Kidney epithelial cell (primary cell): ENCODE measurements at places on chromosomes 12 and 14.

DNA sequence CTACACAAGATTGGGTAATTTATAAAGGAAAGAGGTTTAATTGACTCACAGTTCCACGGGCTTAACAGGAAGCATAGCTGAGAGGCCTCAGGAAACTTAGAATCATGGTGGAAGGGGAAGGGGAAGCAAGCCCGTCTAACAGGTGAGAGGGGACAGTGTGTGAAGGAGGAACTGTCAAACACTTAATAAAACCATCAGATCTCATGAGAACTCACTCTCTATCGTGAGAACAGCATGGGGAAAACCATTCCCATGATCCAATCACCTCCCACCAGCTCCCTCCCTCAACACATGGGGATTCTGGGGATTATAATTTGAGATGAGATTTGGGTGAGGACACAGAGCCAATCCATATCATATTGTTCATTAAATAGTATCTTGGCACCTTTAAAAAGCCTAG is 56.1 kb downstream of the EPS8 start:
- no peak for DNase-seq

DNA sequence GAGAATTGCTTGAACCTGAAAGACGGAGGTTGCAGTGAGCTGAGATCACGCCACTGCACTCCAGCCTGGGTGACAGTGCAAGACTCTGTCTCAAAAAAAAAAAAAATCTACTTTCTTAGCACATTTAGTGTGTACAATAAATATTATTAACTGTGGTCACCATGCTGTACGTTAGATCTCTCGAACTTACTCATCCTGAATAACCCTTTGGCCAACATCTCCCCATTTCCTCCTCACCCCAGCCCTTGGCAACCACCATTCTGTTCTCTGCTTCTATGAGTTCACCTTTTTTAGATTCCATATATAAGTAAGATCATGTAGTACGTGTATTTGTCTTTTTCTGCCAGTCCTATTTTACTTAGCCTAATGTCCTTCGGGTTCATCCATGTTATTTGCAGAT is 13.4 kb downstream of the FUT8 start:
- DNase-seq: no peak

DNA sequence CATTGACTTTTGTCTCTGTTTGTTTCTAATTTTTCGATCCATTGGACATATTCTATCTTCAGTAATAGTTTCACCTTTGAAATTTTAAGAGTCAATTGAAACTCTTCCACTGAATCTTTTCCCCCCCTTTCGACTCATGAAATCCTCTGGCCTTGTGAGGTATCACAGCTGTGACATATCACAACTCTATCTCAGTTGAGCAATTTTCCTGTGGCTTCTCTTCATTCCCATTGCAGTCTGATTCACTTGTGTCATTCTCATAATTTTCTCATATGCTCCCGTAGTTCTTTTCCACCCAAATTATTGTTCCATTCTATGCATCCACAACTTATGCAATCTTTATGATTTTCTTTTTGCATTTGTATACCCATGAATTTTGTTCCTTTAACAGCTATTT is 261.6 kb downstream of the DACT1 start:
- no peak for DNase-seq

- DNase-seq: no peak
Observed at GRCh38 chr14:50103558-50103957, 12.8 kb downstream of the VCPKMT start.

DNA sequence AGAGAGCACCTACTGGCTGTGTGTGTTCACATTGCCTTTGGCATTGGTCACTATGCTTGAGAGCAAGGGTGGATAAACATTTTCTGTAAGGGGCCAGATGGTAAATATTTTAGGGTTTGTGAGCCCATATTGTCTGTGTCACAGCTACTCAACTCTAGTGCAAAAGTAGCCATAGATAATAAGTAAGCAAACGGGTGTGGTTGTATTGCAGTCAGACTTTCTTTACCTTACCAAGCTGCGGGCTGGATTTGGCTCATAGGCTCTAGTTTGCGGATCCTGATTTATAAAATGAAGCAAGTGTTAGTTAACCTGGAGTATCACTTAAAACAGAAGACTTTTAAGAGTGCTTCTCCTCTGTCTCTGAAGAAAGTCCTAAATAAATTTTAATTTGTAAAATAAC is 169.0 kb downstream of the KICS2 start:
- no peak for DNase-seq

GRCh38 chr12:26088998-26089397 is 35.8 kb downstream of the BHLHE41 start:
- DNase-seq: no peak

DNA sequence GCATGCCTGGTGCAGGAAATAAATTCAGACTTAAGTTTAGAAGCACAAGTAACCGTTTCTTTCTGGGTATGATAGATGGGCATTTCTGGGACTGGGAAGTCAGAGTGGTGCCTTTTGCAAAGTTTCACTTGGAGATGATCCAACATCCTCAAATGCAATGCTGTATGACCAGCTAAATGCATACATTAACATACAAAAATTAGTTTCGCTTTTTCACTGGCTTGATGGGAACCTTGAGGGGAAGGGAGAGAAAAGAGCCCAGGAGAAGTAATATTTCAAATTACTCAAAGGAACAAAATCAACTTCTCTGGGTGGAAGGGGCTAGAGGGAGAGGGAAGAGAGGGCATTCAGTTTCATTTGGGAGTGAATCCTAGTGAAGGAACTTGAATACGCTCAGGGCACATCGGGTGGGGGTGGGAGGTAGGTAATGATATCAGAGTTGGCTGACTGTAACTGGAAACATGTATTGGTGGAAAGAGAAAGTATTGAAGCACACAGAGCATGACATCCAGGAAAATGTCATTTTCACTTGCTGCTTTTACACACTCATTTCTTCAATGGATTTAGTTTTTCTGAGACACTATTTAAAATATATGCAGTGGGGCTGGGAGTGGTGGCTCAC is 175.5 kb downstream of the PTPRO start:
- no peak for DNase-seq

DNA sequence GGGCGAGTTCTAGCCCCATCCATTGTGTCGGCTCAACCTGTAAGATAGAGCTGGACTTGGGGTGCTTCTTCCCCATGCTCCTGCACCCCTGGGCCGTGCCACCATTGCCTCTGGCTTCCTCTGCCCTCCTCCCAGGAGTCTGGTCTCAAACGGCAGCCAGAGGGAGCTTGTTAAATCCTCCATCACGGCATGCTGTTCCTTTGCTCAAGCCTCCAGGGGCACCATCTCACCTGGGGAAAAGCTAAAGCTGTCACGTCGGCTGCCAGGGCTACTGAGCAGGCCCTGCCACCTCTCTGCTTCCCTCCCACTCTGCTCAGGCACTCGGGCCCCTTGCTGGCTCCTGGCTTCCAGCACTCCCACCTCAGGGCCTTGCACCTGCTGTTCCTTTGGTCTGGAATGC is 140.4 kb downstream of the RBM19 start:
- no peak for DNase-seq

DNA sequence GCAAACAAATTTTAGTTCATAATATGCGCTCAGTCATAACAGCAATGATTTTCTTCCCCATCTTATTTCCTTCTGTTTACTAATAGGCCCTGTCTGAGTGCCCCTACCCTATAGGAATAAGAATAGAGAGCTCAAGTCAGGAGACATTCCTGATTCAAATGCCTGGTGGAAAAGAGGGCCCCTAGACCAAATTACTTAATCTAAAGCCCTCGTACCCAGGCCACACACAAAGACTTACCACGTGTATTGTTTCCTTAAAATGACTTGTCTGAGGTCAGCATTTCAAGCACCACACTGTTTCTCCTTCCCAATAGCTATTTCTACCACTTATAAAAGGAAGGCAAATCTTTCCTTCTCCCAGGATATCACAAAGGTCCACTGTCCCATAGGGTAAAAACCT is 314.9 kb upstream of the TMTC1 start:
- DNase-seq: no peak

- DNase-seq: no peak
Observed at GRCh38 chr14:56815745-56816144, 5.5 kb upstream of the OTX2 start.

- DNase-seq: peak; percentile 18
Observed at GRCh38 chr14:78162202-78162601, 8.0 kb upstream of the NRXN3 start.
